ENCODE measurements at places on chromosomes 2 and 18.

- DNase-seq, result no peak
Observed at GRCh38 chr2:231542136-231542535, 11.9 kb upstream of the NMUR1 start.

GRCh38 chr2:143504397-143504796, 375.2 kb downstream of the ARHGAP15 start:
- DNase-seq, result no peak

DNA sequence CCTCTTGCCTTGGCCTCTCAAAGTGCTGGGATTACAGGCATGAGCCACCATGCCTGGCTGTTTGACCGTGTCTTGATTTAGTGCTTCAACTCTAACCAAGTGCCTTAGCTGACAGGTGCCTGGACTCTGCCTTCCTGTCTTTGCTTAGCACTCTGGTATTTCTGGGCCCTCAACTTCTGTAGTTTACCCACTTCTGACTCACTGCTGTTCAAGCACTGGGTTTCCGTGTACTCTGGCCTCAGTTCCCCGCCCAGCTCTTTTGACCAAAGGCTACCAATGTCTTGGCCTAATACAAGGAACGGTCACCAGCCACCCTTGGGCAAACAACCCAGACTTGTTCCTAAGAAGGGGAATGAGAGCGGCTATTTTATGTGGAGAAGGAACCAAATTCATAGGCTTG, 35.7 kb upstream of the CABLES1 start:
- DNase-seq, result no peak

DNA sequence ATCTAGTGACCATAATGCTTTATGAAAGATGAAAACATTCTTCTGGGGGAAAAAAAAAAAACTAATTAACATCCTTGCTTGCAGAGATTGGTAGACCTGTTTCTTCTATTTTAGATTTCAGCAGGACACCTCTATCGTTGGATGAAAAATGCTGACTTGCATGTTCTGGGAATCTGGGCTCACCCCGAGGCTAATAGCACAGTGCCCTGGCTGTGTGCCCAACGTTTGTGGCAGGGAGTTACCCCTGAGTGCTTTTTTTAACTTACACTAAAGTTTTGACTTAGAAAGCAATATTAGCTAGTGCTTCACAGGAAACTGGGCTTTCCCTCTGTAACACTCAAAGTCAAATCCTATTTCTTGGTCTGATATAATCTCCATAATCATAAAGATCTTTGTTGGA, 233.2 kb downstream of the SLC8A1 start:
- DNase-seq, result peak; percentile 64

DNA sequence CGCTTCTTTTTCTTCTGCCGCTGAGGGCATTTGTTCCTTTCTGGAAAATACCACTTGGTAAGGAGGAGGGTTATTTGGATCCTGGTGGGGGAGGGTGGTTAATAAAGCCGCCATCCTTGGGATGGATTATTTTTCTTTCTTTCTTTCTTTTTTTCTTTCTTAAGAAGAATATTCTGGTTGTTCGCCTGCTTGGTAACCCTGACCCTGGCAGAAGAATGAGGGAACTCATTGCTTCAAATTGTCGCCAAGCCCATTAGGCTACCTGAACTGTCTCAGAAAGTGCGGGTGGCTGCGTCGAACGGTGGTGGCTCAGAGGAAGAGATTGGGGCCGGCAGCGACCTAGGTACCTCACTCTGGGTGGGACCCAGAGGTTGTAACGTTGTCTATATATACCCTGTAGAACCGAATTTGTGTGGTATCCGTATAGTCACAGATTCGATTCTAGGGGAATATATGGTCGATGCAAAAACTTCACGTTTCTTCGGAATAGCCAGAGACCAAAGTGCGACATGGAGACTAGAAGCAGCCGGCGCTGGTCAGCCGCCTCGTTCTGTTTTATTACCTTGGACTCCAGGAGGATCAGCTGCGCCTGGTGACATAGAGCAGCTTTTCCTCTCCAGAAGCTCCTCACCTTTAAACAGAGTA, 1.3 kb upstream of the HOXD4 start:
- DNase-seq, result no peak

GRCh38 chr2:241895712-241896641, 26.4 kb downstream of the RTP5 start:
- DNase-seq, result no peak

DNA sequence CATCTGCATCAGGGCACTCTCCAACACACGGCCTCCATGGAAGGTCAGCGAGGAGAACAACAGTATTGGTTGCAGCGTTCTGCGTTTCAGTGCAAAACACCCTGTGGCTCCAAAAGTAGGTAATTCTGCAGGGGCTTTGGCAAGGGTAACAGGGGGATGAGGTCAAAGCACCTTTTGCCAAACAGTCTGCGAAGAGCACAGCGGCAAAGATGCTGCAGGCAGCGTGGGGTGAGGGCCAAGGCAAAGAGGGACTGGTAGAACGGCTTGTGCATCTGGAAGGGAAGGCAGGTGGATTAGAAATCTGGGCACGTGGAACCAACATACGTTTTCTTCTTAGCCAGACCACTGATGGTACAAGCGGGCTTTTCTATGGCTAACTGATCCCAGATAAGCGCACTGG, 26.6 kb upstream of the GBX2 start:
- no peak for DNase-seq

DNA sequence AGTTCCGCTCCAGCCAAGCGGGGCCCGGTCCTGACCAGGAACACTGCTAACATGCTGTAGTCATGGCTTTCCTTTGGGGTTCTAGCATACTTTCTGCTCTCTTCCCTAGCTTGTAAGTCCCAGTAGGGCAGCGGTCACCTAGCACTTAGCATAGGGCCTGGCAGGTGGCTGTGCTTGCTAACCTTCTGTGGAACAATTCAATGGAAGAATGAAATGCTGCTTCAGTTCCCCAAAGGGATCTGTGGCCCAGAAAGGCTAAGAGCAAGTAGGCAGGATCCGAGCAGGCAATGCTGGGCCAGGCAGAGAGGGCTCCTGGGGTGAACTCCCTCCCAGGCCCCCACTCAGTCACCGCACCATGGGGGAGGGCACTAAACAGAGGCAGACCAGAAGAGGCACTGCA, 266.8 kb downstream of the CELF4 start:
- no peak for DNase-seq

DNA sequence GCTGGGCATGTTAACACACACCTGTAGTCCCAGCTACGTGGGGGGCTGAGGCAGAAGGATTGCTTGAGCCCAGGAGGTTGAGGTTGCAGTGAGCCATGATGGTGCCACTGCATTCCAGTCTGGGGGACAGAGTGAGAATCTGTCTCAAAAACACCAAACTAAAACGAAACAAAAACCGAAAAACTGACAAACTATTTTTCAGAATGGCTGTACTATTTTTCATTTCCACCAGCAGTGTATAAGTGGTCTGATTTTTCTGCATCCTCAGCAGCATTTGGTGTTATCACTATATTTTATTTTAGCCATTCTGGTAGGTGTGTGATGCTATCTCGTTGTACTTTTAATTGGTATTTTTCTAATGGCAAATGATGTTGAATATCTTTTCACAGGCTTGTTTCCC, 95.2 kb downstream of the PDCL3 start:
- no peak for DNase-seq

DNA sequence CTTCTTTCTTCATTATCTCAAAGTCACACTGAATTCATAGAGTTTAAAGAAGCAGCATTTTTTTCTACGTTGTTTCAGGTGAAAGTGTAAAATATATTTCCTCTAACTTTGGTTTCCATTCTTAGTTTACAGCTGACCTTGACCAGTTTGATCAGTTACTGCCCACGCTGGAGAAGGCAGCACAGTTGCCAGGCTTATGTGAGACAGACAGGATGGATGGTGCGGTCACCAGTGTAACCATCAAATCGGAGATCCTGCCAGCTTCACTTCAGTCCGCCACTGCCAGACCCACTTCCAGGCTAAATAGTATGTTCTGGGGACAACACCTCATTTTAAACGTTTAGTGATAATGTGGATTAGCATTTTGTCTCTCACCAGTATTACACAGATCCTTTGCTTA, 82.4 kb downstream of the PTRHD1 start:
- DNase-seq, result no peak

GRCh38 chr18:49464718-49465598, 4.5 kb upstream of the DYM start:
- no peak for DNase-seq
